ENCODE measurements at places on chromosomes 2 and 18.

GRCh38 chr2:17878281-17879136 is at the start of gene KCNS3:
Gene KCNS3, plus strand, starts transcription at chr2:17878667. Its CDS starts 52,342 bp downstream, at chr2:17931009.
- DNase-seq: no peak

DNA sequence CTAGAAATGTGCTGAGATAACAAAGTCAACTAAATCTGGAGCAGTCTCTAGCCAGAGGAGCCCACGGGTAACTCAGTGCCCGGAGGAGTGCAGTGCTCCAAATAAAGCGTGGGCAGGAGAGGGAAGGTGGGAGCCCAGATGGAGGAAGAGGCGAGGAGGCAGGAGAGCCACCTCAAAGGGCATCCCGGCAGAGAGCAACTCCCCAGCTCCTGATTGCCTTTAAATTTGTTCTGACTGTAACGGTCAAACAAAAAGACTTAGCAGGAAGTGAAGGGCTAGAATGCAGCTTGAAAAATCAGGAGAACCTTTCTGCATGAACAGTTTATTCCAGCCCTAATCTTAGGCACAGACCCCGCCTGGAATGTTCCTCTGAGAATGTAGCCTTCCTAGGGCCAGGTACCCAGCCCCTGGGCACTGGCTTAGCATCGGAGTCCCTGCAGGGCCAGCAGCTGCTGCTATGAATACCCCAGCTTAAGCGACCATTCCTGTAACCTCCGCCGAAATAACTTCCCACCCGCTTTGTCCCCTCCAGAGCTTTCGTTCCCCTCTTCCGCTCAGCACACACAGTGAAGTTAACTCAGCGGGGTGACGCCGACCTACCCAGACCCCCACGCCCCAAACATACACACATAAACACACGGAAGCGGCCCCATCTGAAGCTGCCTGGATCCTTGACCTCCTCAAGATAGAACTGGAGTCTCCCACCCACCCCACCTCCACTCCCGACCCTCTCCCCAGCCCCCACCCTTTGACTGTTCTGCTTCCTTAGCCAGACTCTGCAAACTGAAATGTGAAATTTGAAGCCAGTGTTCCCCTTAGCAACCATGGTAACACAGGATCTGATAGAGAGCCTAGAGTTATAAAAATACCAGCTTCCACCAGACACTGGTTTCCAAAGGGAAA is 123.2 kb downstream of the SMAD7 start:
- DNase-seq: no peak

GRCh38 chr18:62788111-62788510 is 72.8 kb downstream of the PHLPP1 start:
- no peak for DNase-seq

- no peak for DNase-seq
Observed at GRCh38 chr2:184564092-184564491, 34.2 kb upstream of the ZNF804A start.

DNA sequence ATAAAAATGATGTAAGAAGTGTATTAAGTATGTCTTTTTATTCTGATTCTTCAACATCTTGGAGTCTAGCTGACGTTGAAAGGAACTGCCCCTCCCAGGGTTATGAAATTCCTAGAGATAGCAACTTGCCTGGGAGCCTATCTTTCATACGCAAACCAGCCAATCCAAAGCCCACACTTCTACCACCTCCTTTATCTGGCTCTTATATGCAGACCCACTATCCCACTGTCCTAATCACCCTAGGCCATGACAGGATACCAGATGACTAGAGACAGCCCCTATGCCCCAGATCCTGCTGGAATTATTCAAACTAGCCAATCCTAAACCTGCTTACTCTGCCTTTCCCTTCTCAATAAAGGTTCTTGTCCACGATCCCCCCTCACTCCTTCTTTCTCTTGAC is 11.8 kb upstream of the CDC42EP3 start:
- DNase-seq: no peak

- no peak for DNase-seq
Observed at GRCh38 chr2:100581277-100581612, 18.5 kb downstream of the PDCL3 start.

DNA sequence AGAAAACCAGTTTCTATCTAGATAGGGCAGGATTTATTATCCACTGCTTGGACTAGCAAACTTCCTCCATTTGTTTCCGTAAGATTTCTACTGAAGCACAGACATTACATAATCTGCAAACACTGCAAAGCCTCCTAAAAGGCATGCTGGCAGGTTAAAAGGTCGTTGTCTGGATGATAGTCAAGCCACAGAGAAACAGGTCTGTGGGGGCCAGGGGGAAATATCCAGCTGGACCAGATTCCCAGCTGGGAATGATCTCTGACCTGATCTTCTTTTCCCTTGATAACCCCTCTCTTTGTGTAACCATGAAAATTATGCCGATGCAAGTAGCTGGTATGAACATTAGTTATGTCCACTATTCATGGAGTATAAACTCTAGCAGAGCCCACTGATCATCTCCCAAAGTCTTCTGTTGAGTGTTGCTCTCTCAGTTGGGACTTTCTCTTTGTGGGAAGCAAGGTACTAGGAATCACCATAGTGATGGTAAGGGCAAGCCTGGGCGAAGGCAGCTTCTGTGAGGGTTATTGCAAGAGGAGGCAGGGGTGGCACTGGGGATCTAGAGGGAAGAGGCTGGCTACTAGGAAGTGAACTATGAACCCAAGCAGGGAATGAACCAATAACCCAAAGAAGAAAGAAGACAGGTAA is 61.3 kb downstream of the GDF7 start:
- DNase-seq: no peak

GRCh38 chr2:205954707-205955106 is 131.3 kb downstream of the INO80D start:
- DNase-seq: no peak

DNA sequence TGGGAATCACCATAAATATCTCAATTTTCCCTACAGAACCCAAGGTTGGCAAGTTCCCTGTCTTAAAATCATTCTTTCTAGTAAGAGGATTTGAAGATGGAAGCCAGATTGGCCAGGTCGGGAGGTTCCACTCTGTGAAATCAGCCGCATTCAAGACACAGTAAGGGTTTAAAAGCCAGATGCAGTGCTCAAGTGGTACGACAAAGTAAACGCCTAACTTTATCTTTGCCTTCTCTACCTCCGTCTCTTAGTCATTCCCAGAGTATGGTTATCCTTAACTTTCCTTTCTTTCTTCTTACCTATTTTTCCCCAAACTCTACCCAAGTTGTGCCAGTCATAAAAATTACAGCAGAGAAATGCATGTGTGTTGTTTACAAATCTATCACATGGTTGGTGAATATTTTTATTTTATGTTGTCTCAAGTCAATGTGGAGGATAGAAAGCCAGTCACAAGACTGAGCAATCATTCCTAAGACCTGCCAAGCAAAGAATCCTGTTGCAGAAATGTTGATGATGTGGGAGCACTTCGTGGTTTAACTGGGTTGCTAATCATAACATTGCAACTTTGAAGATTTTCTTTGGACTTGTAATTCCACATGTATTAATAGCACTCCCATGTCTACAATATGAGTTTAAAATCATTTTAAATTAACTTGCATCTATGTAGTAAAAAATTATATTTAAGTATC is 62.6 kb downstream of the SLC40A1 start:
- DNase-seq: no peak

Data from keratinocyte (primary cell).